HEK293T (cell line): ENCODE measurements at places on chromosomes 3 and 15.

DNA sequence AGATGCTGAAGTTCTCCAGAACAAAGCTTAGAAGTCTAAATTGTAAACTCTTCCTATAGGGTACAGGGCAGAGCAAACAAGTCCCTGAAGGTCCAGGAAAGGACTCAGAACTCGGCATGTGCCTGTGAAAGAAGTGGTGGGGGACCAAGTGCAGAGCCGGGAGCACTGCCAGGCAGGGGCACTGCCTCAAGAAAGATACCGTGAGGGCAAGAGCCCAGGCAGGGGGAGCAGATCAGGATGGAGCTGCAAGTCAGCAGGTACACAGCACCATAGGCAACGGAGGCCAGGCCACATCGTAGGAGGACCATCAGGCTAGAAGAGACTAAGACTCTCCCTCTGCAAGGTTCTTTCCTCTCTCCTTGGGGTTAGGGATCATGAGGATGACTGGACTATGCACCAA lies 191.6 kb downstream of the OSBPL10 start:
- DNase-seq, result no peak

GRCh38 chr15:55238877-55239276 lies 42.1 kb upstream of the RSL24D1 start:
- DNase-seq, result no peak

DNA sequence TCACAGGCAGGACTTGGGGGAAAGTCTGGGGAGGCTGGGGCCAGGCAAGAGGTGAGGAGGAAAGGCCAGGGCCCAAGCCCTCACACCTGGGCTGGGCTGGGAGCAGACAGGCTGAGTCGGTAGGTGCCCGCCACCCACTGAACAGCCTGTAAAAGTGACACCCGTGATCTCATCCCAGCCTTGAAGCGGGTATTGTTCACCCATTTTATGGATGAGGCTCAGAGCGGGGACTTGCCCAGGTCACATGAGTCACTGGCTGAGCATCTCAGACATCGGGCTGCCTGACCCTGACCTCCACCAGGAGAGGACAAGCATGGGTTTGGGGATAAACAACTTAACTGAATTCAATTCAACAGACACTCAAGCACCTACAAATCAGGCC lies 52.0 kb upstream of the CTSH start:
- no peak for DNase-seq

- no peak for DNase-seq
Measured at GRCh38 chr3:134665243-134665642, 14.4 kb upstream of the KY start.

- no peak for DNase-seq
Measured at GRCh38 chr3:159910991-159911663, 77.5 kb upstream of the IL12A start.

- DNase-seq, result no peak
Measured at GRCh38 chr15:80180468-80180867, 27.7 kb downstream of the FAH start.

GRCh38 chr3:134871818-134872217 lies 76.8 kb downstream of the EPHB1 start:
- DNase-seq, result no peak

- no peak for DNase-seq
Measured at GRCh38 chr3:4845882-4846281, 133.4 kb upstream of the BHLHE40 start.

DNA sequence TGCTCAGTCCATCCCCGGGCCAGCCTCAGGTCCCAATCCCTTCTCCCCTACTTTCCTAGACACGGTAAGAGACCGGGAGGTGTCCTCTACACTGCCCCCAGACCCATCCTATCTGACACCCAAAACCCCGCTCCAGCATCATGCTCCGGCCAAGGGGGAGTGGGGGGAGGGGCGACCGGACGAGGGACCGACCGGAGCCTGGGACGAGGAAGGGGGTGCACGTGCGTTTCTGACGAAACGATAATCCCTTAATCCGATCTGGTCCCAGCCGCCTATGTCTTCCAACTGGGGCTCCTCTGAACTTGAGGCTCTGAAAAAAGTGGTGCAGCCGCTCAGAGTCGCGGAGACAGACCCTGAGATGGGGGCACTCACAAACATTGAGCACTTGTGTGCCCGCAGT lies 494 bp downstream of the CPLX3 start:
- no peak for DNase-seq

- DNase-seq, result peak; percentile 93
Measured at GRCh38 chr3:15205934-15206661, at the start of gene CAPN7. CAPN7 (plus strand) TSS chr3:15206246; CDS start chr3:15206496, 250 bp downstream.

DNA sequence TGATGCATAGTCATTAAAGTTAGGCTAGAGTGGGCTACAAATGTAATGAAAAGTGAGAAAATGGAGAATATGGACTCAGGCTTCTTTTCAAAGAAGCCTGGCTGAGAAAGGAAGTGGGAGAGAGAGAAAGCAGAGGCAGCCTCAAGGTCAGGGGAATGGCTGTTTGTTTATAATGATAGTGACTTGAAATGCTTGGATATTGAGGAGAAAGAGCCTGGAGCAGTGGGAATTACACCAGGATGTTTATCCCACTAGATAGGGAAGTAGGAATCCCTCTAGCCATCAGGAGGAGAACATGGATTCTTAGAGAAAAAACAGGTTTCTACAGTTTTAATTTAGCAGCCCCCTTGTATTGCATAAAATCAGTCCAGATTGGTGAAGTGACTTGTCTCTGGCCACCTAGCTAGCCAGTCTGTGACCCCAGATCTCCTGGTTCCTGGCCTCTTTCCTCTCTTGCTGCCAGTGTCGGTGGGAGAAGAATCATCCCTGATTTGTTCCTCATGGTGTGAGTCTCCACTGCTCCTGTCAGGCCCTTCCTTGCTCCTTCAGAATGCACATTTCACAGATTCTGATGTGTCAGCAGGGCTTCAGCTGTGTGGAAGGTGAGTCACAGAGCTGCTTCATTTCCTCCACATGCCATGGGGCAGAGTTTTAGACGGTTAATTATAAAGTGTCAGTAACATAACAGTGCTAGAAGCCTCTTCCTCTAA lies 32.9 kb downstream of the SEMA6D start:
- DNase-seq, result no peak

GRCh38 chr15:45253330-45253729 lies 1.3 kb downstream of the SLC28A2 start:
- DNase-seq, result peak; percentile 12

DNA sequence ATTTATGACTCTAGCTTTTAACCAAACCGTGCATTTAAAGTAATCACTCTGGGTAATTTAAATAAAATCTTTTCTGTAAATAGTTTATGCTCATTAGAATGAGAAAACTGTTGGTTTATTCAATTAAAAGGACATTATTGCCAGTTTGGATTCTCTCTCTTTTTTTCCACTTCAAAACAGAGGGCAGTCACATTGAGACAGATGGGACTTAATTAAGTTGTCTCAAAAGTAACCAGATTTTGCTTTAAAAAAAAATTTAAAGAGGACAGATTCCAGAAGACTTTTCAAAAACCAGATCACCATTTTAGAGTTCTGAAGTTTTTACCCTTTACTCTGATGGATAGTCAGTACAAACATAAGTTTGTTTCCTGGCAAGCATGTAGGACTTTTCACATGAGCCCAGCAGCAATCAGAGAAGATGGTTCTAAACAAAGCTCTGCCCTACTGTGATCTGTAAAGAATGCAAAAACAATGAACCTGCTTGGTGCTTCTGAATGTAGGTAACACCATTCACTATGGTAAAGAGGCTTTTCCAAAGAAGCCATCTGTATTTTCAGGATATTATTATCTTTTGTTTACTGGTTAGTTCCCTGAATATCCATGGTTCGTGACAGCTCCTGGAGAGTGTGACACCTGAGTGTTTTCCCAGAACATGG lies 136.2 kb downstream of the LRTM1 start:
- DNase-seq, result no peak

GRCh38 chr15:51706291-51706690 lies 25.0 kb downstream of the SCG3 start:
- no peak for DNase-seq

DNA sequence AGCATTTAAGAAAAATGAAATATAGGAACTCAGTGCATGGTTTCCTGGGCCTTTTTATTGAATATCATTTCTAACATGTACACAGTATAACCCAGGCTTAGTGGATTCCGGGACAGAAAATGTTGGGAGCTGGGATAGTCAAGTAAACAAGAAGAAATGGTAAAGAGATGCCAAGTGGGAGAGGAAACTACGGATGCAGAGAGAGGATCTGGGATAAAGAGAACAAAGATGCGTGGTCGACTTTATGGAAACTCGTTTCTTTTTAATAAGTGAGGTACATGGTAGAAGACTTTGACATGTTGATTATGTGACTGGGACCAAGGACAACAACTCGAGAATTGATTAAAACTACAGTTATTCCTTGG lies 1.2 kb upstream of the GPR176 start:
- DNase-seq, result no peak

GRCh38 chr3:3509665-3510064 lies 289.6 kb upstream of the LRRN1 start:
- no peak for DNase-seq
